Nephron progenitor cell (in vitro differentiated cells): ENCODE measurements at places on chromosomes 7 and 10.

- no peak for DNase-seq
Measured at GRCh38 chr7:6701860-6702259, 4.9 kb downstream of the ZNF12 start.

DNA sequence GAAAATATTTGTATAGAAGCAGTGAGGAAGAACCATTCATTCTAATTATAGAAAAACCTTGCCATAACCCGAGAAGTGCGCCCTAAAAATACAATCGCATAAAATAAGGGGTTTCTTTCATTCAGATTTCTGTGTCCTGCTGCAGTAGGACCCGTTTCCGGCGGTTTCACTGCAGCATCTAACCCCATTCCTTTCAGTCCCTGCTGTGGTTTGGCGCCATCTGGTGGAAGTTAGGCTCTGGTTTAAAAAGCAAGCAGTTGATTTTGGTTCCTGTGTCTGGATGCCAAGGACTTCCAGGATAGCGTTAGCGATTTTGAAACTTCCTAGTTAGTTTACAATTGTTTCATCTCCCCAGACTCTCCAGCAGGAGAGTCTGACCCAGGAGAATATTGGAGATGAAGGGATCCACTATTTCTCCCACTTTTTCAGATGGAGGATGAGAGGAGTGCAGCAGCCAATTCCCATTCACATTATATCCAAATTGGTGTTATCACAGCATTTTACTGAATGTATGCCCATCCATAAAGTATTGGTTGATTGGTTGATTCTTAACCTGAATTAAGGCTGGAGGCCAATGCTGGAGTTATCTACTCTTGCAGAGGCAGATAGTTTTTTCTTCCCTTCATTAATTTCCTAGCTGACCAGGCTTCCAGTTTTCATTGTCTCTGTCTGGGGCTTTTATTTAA is 128.8 kb upstream of the CACNA2D1 start:
- DNase-seq: peak; percentile 92

DNA sequence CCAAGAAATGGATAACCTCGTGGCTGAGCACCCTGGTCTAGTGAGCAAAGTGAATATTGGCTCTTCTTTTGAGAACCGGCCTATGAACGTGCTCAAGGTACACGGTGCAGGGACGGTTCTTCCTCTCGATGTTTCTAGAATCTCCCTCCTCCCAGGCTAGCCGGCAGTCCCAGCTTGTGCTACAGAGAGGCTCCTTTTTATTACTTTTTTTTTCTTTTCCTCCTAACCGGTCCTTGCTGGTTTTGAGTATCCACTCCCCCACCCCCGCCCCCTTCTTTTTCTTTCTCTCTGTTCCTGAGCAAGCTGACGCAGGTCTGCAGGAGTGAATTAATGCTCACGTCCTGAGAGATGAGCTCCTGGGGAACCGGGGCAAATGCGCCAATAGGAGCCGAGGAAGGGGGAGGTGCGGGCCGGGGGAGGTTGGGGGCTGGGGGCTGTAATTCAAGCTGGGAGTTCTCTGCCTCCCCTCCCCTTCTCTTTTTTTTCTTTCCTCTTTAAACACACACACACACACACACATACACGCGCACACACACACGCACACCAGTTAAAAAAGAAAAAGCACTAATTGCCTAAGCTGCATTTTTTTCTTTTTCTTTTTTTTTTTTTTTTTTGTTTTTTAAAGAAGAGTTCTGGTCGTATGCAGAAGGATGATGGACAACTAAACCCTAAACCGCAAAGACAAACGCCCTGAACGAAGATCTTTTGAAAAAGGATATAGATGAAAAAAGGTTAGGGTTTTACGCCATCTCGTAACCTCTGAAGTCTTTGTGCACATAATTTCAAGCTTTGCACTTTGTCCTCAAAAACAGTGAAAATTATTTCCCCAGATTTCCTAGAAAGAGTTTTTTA is 6.6 kb downstream of the CPA2 start:
- peak; percentile 82 for DNase-seq

GRCh38 chr10:1504286-1504685 is 233.0 kb downstream of the ADARB2 start:
- no peak for DNase-seq

DNA sequence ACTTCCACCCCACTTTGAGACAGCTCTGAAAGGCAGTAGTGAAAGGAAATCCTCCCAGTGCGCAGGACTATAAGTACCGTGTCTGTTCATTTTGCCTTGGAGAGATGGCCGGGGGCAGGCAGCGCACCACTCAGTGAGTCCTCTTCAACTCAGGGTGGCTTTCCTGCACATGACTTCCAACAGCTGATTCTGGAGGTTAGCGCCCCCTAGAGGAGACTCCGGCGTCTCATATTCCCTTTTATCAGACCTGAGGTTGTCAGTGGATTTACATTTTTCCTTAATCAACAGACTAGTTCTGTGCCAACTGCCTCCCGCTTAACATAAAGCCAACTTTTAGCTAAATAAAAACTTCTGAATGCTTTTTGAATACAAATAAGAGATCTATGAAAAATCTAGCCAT is 101.0 kb downstream of the HERPUD2 start:
- peak; percentile 23 for DNase-seq

DNA sequence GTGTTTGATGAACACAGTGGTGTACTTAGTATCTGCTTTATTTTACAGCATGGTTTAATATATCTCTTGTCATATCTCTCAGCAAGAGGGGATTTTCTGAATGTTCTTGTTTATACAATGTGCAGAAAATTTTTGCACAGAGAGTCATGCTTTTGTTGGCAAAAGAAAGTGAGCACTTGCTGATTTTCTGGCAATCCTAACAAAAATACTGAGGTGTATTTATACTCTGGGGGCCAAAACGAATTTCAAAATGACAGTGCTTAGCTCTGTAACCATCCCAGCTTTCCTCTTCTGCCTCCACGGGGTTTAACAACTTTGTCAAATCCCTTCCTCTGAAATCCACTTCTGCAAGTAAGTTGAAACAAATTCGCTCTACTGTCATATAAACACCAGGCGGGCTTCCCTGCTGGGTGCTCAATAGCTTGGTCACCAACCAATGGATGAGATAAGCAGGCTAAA is 169.2 kb downstream of the NOC3L start:
- DNase-seq: no peak
